NCI-H1930 (cell line): ENCODE measurements at places on chromosomes 1 and 21.

DNA sequence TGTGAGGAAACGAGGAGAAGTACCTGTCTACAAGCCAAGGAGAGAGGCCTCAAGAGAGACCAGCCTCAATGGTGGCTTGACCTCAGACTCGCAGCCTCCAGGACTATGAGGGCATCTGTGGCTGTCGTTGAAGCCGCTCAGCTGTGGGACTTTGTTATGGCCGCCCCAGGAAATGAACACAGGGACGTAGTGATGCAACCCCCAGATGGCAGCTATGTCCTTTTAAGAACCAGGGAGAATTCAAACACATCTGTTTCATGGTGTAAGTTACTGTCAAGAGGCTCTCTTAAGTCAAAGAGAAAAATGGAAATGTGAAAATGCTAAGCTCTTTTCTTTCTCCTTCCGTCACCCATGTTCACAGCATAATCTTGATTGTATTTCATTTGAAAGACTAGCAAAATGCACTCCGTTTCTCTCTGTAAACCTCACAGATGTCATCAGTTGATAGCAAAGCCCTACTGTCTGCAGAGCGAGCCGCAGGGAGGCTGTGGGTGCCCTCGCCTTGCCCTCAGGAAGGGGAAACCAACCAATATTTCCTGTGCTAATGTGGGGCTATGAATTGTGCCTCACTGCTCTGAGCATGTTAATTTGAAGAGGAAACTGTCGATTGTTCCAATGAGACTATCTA lies 21.3 kb downstream of the UBASH3A start:
- DNase-seq, result no peak

- no peak for DNase-seq
These were observed 4.9 kb downstream of the CAMK2N1 start for GRCh38 chr1:20480951-20481617.

DNA sequence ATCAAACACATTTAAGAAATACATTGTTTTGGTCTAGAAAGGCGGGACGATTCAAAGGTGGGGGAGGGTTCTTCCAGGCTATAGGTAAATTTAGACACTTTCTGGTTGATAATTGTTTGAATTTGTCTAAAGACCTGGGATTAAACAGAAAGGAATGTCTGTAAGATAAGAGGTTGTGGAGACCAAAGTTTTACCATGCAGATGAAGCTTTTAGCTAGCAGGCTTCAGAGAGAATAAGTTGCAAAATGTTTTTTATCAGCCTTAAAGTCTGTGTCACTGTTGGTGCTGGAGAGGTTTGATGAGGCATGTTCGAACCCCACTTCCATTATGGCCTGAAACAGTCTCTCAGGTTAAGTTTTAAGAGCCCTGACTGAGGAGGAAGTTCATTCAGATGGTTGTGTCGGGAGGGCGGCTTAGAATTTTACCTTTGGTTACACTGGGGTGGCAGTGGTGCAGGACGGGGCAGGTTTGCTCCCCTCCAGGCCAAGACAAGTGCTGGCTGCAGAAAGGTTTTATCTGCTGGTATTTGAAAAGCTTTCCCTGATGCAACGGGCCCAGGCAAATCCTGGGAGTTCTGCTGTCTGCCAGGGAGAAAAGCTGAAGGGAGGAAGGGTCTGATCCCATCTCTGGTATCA lies 16.0 kb upstream of the SLC2A5 start:
- DNase-seq, result no peak

GRCh38 chr1:60581455-60582220 lies 500.7 kb upstream of the NFIA start:
- no peak for DNase-seq

DNA sequence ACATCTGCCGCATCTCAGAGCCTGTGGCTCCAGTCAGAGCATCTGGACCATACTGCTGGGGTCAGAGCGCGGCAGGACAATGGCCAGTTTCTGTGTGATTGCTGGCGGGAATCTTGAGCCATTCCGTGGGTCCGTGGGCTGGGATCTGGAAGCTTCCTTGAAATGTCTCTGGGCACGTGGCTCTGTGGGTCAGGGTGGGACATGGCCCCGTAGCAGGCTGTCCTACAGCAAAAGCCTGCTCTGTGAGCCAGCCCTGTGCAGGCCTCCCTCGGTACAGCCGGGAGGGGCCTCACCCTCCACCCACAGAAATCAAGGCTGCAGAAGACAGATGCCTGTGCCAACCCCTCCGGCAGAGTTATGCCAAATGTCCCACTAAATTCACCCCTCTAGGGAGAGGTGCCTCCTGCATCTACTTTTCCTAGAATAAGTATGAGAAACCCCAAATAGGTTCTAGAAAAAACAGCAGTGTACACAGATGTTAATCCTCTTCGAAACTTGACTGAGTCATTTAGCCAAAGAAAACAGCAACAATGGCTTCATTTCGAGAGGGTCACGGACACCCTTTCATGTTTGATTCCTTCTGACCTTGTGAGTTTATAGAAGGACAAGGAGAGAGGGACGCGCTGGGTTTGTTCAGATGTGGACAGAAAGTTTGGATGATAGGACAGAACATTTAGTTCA lies 27.8 kb downstream of the COL18A1 start:
- no peak for DNase-seq

DNA sequence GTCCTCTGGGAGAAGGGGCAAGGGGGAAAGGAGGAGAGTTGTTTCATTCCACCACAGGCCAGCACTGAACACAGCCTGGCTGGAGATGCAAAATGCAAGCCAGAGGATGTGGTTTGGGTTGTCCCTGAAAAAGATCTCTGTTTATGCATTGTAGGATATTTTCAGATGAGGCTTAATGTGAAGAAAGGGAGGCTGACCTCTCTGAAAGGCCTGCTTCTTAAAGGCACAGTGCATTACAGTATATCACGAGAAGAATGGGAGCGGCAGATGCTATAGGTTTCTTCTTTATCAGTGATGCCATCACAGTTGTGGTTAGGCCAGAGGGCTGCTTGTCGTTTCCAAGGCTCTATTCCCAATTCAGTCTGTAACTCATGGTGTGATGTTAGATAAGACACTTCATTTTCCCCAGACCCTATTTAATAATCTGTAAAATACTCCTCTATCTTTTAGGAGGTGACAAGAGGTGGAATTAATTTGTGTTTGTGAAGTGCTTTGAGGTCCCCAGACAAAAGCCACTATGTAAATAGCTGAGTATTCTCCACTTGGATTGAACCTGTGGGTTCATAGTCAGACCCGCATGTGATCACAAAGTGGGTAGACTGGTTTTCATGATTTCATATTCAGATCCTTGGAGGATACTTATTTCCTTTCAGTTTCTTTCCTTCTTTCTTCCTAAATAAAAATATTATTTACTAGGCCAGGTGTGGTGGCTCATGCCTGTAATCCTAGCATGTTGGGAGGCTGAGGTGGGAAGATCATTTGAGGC lies 76.5 kb upstream of the WDR26 start:
- DNase-seq, result no peak

- DNase-seq, result no peak
These were observed 18.6 kb upstream of the TMPRSS2 start for GRCh38 chr21:41526478-41527087.

DNA sequence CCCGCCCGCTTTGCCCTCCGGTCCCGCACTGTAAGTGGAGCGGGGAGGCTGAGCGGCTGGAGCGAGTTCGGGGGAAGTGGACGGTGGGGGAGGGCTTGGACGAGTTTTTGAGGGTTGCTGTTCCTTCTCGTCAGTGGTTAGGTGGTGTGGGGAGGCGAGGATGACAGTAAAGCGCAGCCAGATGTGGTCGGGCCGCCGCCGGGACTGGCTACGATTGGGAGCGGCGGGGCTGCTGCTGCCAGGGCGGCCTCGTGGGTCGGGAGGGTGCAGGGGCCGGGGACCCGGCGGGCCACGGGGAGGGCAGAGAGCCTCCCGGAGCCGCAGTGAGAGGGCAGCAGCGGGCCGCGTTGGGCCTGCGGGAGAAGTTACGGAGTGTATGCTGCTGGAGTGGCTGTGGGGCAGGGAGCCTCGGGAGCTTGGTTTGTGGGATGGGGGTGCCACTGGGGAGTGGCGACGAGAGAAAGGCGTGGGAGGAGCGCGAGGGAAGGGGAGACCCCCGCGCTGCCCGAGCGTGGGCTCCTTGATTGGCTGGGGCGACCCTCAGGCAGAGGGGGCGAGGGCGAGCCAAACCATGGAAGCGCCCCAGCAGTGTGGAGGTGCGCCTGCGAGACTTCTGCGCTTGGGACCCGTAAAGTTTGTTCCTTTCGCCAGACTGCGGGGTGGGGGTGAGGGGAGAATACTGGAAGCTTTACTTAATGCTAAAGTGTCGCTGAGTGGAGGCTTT lies 2.1 kb downstream of the ADGRL2 start:
- DNase-seq, result no peak

DNA sequence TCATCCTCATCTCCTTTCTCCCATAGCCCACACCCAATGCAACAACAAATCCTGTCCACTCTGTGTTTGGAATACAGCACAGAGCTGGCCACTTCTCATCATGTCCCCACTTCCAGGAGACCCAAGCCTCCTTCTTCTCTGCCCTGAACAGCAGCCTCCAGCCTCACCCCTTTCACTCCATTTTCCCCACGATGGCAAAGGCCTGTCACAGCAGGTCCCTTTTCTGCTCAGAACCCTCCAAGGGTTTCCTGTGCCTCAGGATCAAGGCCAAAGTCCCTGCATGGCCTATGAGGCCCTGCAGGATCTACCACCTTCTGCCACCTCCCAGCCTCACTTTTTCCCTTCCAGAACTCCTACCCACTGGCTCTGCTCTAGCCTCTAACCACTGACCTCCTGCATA lies 78.5 kb downstream of the CSMD2 start:
- DNase-seq, result no peak

DNA sequence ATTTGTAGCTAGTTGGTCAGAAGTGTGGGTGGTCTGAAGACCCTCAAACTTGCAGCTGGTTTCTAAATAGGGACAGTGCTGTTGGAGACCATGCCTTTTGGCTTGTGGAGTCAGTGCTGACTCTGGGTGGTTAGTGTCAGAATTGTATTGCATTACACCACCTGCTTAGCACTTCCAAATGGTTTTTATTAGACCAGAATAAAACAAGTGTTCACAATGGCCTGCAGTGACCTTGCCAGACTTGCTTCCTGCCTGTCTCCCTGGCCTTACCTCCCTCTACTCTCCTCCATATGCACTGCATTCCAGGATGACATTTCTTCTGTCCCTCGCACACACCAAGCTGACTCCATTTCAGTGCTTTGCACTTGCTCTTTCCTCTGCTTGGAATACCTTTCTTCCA lies 72.7 kb upstream of the CNIH3 start:
- no peak for DNase-seq

GRCh38 chr1:61616830-61617229 lies 108.1 kb downstream of the TM2D1 start:
- no peak for DNase-seq

DNA sequence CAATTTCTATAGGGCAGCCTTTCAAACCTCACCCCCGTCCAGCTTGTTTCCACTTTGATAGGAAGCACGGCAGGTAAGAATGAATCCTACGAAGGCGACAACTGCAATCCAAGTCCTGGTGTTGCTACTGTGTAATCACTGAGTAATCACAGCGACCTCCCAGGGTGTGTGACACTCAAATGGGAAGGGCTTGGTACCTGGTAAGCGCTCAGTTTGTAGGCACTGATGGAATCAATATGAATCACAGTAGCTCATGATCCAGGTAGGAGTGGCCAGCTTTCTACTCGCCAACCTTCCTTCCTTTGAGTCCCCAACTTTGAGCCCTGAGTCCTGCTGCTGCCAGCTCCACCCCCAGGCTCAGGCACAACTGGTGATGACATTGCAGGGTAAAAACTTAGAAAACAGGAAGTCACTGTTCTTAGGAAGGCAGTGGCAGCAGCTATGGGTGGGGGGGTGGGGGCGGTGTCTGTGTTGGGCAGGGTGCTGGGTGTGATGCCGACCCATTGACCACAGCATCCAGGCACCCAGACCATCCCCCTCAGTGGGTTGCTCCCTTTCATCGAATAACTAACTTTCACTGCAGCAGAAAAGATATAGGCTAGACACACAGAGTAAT lies 70.7 kb downstream of the CD247 start:
- no peak for DNase-seq

DNA sequence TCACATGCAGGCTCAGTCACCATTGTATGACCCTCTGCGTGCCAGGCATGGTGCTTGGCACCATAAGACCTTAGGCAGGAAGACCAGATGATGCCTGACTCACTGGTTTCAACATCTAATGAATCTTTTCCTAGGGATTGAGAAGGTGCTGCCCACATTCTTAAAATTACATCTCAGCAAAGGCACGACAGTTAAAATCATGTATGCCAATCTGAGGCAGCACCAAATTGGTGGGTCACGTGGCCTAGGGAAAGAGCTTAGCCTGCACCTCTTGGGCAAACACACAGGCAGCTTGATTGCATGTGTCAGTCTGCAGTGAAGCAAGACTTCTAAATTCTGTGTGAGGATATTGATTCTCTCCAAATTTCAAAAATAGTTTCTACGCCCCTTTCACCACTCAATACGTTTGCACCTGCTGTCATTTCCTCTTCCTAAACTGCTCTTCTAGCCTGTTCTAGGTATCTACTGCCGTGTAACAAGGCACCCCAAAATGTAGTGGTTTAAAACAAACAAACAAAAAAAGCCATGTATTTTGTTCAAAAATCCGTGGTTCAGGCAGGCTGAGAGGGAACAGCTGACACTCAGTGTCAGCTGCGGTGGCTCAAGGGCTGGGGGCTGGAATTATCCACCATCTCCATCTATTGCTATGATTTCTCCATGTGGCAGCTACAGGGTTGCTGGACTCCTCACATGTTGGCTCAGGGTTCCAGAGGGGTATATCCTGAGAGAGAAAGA lies 160.2 kb upstream of the FGGY start:
- no peak for DNase-seq
